Activated naive CD4-positive, alpha-beta T cell treated with anti-CD3 and anti-CD28 coated beads for 36 hours (primary cell): ENCODE measurements at places on chromosomes 6 and 20.

GRCh38 chr20:9301129-9302090 is 213.0 kb upstream of the LAMP5 start:
- DNase-seq: no peak

DNA sequence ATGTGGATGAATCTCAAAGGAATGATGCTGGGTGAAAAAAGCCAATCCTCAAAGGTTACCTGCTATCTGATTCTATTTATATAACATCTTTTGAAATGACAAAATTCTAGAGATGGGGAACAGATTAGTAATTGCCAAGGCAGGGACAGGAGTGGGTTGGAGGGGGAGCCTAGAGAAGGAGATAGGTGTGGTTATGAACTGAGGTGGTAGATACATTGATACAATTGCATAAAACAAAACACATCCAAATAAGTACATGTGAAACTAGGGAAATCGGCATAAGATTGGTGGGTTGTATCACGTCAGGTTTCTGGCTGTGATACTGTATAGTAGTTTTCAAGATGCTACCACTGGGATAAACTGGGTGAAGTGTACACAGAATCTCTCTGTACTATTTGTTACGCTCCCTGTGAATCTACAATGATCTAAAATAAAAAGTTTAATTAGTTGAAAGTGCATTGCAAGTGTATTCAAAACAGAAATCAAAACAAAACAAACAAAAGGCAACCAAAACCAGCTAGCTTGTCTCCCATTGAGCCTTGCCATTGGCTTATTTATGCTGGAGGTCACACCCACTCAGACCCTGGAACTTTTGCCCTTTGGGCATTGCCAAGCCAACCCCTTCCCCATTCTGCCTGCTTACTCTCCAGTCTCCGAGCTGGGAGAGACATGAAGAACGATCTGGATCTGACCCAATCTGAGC is 27.8 kb downstream of the PPP1R16B start:
- DNase-seq: peak; percentile 45

DNA sequence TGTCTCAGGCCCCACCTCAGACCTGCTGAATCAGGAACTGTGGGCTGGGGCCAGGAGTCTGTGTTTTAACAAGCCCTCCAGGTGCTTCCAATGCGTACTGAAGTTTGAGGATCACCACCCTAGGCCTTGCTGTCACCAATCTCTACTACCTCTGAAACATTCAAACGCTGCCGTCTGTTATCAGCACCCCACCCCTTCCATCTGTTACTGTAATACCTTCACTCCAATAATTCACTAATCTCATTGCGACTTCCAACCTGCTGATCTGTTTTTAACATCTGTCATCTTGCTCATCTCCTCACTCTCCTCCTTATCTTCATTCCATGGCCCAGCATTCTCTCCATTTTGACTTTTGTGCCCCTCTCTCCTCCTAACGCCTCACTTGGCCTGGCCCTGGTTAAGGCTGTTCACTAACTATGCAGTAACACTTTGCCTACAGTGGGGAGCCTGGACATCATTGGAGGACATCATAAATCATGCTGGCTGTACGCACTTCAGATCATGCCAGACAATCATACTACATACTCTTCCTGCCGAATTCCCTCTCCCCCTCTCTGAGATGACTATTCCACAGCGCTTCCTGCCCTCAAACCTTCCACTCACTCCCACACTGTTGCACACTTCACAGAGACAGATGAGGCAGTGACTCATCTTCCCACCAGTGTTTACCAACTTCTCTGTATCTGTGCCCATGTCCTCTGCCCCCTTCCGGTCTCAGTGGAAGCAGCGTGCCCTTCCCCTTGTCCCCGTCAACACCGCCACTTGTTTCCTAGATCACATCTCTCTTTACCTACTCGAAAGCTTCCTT is 3.0 kb upstream of the GUCA1B start:
- peak; percentile 24 for DNase-seq

- DNase-seq: peak; percentile 64
Observed at GRCh38 chr6:137218473-137218916, 690 bp downstream of the IFNGR1 start.

DNA sequence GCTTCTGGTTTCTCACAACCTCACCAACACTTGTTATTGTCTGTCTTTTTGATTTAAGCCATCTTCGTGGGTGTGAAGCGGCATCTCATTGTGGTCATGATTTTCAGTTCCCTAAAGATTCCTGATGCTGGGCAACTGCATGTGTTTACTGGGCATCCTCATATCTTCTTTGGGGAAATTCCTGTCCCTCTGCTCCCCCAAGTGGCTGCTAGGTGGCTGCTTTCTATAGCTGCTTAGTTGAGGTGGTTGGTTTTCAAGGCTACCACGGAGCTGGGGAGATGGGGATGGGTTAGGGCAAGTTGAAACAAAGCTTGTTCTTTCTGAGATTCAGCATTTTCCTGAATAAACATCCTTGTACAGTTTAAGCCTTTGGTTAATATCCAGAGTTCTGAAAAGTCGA is 403.9 kb upstream of the SULF2 start:
- DNase-seq: peak; percentile 12

- DNase-seq: no peak
Observed at GRCh38 chr20:44087051-44087856, 99.7 kb downstream of the JPH2 start.
